ENCODE measurements at places on chromosomes 7 and 10.

- no peak for DNase-seq
These were observed 812 bp upstream of the IDE start for GRCh38 chr10:92574548-92575261.

DNA sequence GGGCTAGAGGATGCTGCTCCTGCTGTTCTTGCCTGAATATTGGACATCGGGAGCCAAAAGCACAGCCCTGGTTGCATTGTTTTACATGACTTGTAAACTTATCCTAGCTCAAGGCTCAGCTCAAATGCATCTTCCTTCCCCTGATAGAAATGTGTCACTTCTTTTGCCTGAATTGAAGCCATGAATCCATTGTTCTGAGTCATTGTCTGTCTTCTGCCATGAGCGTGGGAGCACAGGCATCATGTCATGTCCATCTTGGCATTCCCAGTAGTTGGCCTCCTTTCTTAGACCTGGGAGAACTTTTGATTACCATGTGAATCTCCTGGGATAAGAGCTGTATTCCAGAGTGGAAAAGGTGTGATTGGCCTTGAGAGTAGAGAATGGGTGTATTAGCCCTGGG is 54.1 kb upstream of the OPN4 start:
- no peak for DNase-seq

- DNase-seq = no peak
These were observed 17.4 kb downstream of the AUTS2 start for GRCh38 chr7:69615685-69616084.

- no peak for DNase-seq
These were observed 267.9 kb upstream of the SP8 start for GRCh38 chr7:21054427-21055112.

DNA sequence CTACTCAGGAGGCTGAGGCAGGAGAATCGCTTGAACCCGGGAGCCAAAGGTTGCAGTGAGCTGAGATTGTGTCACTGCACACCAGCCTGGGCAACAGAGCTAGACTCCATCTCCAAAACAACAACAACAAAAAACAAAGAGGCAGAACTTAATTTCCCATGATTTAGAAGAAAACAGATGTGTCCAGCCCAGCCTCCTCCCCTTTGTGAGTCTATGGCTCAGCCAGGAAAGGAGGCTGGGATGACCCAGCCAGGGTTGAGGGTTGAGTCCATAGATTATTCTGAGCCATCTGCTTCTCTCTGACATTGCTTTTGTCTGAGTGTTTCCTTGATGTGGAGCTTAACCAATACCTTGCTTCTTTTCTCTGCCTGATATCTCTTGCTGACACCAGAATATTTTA is 994.1 kb downstream of the TYW1 start:
- DNase-seq = no peak

DNA sequence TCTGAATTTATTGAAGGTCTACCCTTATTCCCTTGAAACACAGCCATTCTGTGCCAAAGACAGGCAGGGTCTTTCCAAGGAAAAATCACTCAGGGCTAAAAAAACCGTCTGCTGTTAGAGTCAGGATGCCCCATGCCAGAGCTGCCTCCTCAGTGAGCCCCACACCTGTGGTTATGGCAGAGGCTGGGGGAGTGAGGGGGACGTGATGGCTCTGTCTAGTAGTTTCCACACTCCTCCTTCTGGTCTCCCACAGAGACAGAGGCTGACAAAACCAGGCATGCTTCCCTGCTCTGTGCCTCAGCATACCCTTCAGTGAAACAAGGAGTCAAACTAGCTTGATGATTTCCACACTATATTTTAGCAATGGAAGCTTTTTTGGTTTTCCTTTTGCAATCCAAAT is 112.0 kb upstream of the AGK start:
- no peak for DNase-seq

DNA sequence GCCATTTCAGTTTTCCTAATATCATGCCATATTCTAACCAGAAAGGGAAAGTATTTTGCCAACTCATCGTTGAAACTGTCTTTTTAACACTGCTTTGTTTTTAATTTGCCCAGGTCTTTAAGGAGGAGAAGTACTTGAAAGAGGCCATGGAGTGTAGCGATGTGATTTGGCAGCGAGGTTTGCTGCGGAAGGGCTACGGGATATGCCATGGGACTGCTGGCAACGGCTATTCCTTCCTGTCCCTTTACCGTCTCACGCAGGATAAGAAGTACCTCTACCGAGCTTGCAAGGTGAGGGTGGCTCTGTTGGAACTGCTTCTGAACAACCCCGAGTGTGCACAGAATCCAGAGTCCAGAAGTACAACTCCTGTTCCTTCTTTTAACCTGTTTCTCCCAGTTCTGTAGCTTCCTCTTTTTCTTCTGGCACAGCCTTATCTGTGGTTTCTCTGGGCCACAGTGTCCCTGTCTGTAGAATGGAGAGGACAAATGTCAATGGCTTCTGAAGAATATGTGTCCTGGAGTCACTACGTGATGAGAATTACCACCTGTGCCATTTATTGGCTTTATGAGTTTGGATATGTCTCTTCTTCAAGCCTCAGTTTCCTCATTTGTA is 60.1 kb downstream of the LANCL2 start:
- no peak for DNase-seq
